OCI-LY7 (cell line): ENCODE measurements at places on chromosomes 16 and 17.

DNA sequence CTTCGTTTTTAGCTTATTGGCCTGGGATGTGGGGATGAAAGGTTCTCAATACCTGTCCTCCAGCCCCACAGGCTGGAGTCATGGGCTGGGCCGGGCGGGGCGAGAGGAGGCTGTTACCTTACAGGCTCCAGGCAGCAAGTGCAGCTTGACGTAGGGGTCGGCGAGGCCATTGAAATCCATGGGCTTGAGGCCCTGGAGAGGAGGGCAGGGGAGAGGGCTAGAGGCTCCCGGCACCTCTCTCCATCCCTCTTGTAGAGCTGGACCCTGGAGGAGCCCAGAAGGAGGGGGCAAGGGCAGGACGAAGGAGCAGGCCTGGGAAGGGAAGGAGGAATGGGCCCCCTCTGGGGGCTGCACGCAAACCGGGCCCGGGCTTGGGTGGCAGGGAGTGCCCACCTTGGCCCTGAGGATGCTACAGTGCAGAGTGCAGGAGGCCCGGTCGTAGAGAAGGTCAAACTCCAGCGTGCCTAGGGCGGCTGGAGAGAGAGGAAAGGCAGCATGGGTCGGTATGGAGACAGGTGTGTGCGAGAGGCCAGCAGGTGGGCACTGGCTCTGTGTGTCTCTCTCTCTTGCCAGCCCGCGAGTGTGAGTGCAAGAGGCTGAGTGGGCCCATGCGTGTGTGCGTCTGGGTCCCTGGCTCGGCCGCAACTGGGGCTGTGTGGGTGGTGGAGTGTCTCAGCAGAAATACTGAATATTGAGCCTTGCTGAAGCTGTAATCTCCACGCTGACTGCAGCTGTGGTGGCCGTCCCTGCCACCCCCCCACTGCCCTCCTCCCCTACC lies 1.6 kb downstream of the DOC2A start:
- no peak for DNase-seq

- no peak for DNase-seq
Measured at GRCh38 chr16:24493821-24494220, 45.5 kb upstream of the RBBP6 start.

DNA sequence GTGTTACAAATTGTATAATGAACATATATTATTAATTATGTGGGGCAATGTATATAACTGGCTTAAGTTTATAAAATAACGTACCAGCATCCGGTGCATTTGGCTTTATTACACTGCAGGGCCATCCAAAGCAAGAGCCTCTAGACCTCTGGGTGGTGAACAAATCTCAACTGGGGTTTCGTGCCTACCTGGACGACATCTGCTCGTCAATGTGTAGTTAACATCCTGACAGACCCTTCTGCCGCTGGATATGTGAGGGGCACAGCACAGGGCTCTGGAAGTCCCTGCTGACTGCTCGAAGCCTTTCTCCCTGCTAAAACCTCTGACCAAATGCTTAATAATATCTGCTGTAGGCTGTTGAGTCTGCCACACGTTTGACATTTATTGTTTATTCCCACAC lies 2.3 kb downstream of the TMEM186 start:
- DNase-seq = no peak

DNA sequence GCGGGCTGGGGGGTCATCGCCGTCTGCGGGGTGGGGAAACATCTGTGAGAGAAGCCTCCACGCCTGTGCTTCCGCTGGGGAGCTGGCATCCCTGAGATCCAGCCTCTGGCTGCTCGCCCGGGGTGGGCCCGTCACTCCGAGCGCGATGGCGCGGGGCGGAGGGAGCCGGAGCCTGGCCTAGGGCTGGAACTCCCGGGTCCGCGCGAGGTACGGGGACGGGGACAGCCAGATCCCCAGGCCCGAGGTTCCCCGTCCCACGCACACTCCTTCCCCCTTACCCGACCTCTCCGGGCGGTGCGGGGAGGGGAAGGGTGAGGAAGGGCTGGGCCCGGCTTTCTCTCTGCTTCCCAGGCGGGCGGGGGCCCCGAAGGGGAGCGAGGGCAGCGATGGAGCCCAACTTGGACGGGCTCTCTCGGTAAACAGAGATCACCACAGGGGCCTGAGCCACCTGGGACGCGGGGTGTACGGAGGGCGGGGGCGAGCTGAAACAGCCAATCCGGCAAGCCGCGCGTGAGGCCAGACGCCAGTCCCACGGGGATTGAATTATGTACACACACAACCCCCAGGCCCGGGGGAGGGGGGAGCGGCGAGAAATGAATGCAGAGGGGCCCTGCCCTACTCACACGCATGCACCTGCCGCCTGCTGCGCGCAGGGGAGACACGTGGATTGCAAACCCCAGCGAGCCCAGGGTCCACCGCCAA lies at the start of gene SLC16A11:
TSS of gene SLC16A11 (minus strand) at position 596 of the 702 bp plus-strand sequence. CDS start at position 17, 579 bp downstream.
- no peak for DNase-seq

GRCh38 chr16:19677402-19677801 lies 40.6 kb downstream of the KNOP1 start:
- no peak for DNase-seq
